ENCODE measurements at places on chromosomes 3 and 15. TPM values are rescaled to one million over a fixed set of nuclear protein-coding genes. Genes with fewer than 3 reads are reported as not detected.

GRCh38 chr3:33130144-33130543 is 16.3 kb downstream of the CRTAP start:
- no peak overlapping the region for H3K4me3 ChIP-seq
- no peak overlapping the region for H3K27ac ChIP-seq
- no peaks in the 10 kb centered on the region for H3K27me3 ChIP-seq

DNA sequence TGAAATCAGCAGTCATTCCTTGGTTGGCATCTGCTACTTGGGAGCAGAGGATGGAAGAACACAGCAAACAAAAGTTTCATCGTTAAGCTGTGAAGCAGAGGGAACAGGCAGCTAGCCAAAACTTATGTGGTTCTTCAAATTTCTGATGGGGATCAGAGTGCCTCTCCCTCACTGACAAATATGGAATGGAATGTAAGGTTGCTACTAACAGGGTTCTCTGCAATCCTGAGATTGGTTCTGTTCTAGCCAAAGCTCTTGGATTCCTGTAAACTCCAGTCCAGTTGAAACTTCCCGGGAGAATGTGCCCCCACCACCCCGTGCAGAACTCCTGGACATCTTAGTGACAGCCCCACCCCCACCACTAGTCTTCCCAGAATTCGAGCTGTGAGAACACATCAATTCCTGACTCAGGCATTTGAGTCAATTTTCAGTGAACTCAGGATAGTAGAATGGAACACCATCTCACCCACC is 55.9 kb upstream of the PHLDB2 start:
- H3K4me3 ChIP-seq = no peak overlapping the region
- H3K36me3 ChIP-seq = no peaks in the 10 kb centered on the region
- H3K4me1 ChIP-seq = no peaks in the 10 kb centered on the region
- H3K27me3 ChIP-seq = no peaks in the 10 kb centered on the region
- DNase-seq = peak; percentile 48

The DNAH1 gene
- 40.0 TPM for total RNA-seq

The NR2F2 gene
- 31.2 TPM for total RNA-seq

The ANKRD63 gene
- total RNA-seq = 3.1 TPM

The IQSEC1 gene
- total RNA-seq = 74.3 TPM

Data from testis (tissue), 5 donors.